Calu3 (cell line): ENCODE measurements at places on chromosomes 13 and 19. TPM values are rescaled to one million over a fixed set of nuclear protein-coding genes. Genes with fewer than 3 reads are reported as not detected.

RPL21 gene
- 379 and 434 TPM in 2 replicates for total RNA-seq

C3 gene
- 517 and 658 TPM in 2 replicates for total RNA-seq

DNA sequence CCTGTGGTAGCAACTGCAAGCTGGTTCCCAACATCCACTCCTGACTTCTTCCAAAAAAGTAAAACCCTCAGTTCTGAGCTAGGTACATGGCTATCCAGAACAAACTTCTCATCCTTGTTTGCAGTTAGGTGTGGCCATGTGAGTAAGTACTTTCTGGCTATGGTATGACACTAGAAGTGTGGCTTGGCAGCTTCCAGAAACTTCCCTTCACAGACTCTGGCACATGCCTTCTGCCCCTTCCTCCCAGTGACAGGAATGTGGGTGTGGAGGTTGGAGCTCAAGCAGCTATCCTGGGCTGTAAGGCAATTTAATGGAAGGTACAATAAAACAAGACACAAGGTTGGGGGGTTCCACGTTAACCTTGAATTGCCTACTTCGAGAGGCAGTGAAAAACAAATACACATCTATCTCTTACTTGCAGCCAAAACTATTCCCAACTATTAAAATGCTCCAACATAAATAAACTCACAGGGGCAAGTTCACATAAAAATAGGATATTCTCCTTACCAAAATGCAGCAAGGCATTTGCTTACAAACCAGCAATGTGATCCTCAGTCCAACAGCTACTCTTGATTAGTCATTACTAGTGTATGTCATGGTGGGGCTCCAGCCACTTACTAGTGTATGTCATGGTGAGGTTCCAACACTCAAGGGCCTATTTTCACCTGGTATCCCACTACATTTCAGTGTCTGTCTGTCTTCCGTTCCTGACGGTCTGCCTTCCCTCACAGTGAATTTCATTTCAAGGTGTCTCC lies 3.1 kb downstream of the SMG9 start:
- DNase-seq, result no peak

DNA sequence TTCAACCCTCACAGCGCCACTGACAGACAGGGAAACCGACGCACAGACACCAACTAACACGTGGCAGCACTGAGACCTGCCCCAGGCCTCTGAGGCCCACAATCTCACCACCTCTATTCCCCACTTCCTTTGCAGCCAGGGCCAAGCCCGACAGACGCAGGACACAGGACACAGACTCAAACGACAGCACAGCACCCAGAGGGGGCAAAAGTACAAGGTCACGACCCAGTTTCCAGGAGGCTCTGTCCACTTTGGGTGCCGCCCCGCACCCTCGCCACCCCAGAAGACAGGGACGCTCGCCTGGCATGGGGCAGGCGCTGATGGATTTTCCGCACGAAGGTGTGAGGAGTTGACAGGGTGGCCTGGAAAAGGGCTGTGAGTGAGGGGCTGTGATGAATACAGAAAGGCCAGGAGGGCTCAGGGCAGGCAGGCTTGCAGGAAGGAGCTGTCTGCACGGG lies 48.8 kb downstream of the MLLT1 start:
- no peak for DNase-seq

DNA sequence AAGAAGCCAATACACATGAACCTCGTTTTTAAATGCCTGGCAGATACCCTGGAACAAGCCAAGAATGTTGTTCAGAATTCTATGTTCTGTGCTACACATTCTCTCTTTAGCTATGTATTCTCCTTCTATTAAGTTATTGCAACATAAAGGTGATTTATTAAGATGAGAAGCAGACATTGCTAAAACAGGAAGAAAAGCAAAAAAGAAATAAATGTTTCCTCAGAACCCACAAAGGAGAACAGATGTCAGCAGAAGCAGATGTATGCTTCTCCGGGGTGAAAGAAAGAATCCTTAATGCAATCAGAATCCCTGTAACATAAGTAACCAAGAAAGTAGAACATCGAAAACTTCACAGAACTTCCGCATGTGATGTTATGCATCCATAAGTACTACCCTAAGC lies 302.9 kb downstream of the DCT start:
- no peak for DNase-seq

GRCh38 chr19:7280940-7281666 lies 13.1 kb downstream of the INSR start:
- DNase-seq, result no peak

DNA sequence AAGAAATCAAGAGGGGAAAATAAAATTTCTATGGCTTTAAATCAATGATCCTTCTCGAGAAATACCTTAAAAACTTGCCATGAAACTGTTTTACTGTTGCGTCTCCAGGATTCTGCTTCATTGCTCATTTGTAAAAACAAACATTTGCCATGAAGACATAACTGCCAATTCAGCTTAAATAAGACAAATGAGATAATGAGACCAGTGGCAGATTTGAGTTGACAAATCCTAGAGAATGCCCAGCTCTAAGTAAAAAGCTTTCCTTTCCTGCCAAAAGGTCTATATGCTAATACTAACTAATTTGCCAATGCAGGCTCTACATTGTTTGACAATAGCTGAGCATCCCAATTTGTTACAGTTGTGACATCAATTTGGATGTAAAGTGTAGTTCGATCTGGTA lies 400.5 kb upstream of the PCDH9 start:
- DNase-seq, result no peak

DNA sequence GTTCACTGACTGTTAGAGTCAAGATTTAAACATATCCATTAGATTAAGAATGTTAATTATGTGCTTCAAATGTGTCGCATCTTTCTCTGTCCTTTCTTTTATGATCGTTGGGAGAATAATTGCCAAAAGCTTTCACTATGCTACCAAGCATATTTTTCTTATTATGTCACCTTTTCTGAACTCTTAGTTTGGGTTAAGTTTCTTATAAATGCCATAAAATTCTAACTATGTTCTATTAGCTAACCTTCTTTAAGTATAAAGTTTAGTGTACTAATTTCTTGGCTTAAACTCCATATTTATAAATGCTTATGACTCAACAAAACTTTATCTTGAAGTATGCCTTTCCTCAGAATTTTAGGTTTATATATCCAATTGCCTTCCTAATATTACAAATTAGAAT lies 1759.4 kb downstream of the PCDH9 start:
- DNase-seq, result no peak

TEX26 gene
- not detected in 2 replicates for total RNA-seq

DNA sequence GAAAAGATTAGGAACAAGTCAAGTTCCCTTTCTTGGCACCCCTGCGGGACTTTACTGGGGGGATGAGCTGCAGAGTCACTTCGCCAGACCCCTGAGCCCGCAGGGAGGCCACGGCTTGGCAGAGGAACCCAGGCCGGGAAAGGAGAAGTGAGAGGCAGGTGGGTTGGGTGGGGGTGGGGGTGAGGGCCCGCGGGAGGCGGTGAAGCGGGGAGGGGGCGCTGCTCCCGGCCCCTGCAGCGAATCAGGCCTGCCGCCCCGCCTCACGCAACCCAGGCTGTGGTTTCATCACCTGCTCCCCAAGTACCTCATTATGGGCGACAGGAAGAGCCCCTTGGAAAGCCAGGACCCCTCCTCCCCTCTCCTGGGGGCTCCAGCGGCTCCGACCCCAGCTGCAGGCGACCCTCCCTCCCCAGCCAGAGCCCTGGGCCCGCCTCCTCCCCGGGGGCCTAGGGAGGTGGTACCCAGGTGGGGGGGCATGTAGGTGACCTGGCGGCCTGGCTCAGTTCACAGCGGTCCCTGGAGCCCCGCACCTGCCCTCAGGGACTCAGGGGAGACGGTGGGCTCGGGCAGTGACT lies 9.5 kb downstream of the MEF2B start:
- DNase-seq, result no peak

- DNase-seq, result no peak
Measured at GRCh38 chr19:45440873-45441654, 17.3 kb upstream of the ERCC1 start.

- no peak for DNase-seq
Measured at GRCh38 chr13:96700657-96701056, 293.6 kb downstream of the OXGR1 start.

DNA sequence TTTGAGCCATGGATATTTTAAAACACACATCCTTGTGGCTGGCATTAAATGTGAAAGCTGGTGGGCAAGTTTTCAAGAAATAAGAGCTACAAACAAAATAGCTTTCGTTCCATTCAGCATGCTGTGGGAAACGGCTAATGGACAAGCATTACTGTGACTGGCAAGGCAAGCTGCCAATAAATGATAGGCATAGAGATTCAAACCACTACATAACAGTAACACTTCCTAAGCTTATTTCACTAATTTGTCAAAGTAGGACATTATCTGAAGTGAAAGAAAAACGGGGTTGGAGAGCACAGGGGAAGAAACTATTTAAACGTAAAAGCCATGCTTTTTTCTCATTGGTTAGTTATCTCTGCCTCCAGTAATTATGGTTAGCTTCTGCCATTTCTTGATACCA lies 26.0 kb downstream of the OBI1 start:
- DNase-seq, result no peak

- peak; percentile 67 for DNase-seq
Measured at GRCh38 chr19:17796013-17796837, 1.3 kb downstream of the B3GNT3 start.

TMC4 gene
- total RNA-seq, result 157 and 166 TPM in 2 replicates

DNA sequence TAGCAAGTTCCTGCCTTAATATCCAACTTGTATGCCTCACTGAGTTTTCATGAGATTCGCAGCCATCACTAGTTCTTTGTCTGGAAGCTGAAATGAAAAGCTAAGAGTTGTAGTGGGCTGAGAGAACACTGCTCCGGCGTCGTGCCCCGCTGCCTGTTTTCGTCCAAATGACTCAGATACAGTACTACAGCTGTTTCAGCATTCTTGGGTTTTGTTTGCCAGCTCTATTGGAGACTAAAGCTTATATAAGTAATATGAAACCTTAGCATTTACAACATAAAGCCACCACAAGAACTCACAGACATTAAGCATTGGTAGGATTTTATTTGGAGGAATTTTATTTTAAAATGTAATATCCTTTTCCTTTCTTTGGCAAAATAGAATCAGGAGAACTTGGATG lies 299.7 kb downstream of the DLEU7 start:
- no peak for DNase-seq

DNA sequence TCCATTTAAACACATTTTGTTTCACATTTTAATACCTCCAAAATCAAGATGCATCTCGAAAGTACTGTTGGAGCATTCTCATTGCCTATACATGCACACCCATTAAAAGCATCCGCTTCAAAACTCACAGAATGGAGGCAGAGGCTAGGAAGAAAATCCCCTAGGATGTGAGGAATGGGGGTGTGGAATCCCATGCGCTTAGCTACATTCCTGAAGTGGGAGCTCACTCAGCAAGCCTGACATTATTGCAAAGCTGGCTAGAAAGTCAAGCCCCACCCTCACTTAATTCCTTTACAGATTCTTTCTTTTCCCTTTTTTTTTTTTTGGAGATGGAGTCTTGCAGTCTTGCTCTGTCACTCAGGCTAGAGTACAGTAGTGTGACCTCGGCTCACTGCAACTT lies 4.6 kb upstream of the FAM32A start:
- DNase-seq, result no peak

DNA sequence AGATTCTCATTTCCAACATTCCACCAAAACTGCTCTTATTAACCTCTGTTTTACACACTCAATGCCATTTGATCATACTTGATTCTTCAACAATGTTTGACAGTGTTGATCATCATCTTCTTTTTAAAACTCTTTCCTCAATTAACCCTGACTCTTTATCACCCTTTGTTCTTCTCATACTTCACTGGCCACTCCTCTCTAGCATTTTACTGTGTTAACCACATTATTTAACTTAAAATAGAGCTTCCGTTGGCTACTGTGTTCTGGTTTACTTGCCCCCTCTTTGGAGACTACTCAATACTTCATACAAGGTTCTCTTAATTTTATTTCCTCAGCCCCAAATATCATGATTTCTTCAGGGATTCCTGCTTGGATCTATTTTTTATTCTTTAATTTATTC lies 121.1 kb upstream of the SPRY2 start:
- no peak for DNase-seq

- peak; percentile 52 for DNase-seq
Measured at GRCh38 chr19:50191216-50191615, 12.2 kb upstream of the MYH14 start.

GRCh38 chr13:94362411-94362909 lies 117.0 kb downstream of the DCT start:
- DNase-seq, result peak; percentile 30

- DNase-seq, result no peak
Measured at GRCh38 chr13:111602874-111603273, 282.4 kb downstream of the TEX29 start.

- no peak for DNase-seq
Measured at GRCh38 chr19:15260939-15261338, 28.7 kb upstream of the EPHX3 start.

DNA sequence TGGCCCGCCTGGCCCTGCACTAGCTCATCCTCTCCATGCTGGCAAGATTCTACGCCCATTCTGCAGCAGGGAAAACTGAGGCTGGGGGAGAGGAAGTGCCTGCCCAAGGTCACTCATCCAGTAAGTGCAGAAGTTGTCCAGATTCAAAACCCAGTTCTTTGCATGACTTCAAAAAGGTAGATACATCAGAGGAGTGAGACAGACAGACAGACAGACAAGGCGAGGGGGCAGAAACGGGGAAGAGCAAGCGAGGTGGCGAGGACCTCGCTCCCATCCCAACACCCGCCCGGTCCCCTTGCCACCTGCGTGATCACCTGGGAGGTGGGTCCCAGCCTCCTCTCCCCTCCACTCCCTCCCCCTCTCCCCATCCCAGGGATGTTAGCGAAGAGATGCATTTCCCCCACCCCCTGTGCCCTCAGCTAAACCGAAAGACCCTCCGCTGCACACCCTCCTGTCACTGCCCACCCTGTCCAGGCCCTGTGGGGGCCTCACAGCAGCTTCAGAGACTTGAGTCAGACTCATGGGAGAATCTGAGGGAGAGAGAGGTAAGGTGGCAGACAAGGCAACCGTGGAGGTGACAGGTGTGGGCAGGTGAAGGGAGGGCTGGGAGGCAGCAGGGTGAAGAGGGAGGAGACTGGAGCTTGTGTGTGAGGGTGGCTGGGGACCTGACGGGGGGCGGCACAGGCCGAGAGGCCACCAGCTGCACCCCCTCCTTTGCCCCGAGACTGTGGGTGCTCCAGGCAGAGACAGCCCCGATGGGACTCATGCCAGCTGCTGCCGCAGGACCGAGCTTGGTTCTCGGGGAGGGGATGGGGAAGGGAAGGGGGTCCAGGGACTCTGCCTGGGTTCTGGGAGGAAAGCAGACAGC lies 18.9 kb downstream of the LRRC4B start:
- DNase-seq, result no peak
